ENCODE measurements at places on chromosomes 4 and X. TPM values are rescaled to one million over a fixed set of nuclear protein-coding genes. Genes with fewer than 3 reads are reported as not detected.

DNA sequence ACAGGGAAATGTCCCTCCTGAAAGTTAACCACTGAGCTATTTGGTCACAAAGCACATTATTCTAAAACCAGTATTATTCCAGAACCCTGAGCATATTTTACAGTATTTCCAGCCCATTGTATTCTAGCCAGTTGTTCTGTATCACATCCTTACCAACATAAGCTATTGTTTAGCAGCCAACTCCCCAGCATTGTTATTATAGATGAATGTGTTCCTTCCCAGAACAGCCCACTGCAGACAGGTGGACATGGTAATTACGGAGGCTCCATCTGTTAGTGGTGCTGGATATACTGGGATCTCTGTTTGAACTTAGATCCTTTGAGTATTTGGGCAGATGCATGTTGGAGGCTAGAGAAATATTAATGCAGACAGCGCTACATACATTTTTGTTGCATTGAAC, 126.1 kb downstream of the MGST2 start:
- no peaks in the 10 kb centered on the region for H3K27me3 ChIP-seq
- no peak for DNase-seq
- no peaks in the 10 kb centered on the region for H3K36me3 ChIP-seq

DNA sequence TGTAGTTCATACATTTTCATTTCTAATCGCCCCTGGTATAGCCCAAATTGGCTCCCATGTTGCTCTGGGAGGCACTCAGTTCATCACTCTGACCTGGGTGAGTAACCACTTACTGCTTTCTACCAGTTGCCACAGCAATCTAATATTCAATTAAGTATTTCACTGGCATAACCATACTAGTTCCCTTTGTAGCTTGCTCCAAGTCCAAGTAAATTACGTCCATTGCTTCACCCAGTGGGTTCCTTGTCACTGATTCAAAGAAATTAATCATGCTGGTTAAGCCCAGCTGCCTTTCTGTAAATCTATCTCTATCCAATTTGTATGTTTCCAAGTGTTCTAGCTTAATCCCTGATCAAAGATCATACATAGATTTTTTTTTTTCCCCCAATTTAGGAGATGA, 92.0 kb upstream of the CBR4 start:
- H3K4me3 ChIP-seq = no peak overlapping the region
- peak overlapping the region; percentile 19 for H3K27ac ChIP-seq
- H3K4me1 ChIP-seq = peaks cover 26% of the 10 kb centered on the region
- peaks cover 12% of the 10 kb centered on the region for H3K36me3 ChIP-seq
- no peaks in the 10 kb centered on the region for H3K27me3 ChIP-seq

DNA sequence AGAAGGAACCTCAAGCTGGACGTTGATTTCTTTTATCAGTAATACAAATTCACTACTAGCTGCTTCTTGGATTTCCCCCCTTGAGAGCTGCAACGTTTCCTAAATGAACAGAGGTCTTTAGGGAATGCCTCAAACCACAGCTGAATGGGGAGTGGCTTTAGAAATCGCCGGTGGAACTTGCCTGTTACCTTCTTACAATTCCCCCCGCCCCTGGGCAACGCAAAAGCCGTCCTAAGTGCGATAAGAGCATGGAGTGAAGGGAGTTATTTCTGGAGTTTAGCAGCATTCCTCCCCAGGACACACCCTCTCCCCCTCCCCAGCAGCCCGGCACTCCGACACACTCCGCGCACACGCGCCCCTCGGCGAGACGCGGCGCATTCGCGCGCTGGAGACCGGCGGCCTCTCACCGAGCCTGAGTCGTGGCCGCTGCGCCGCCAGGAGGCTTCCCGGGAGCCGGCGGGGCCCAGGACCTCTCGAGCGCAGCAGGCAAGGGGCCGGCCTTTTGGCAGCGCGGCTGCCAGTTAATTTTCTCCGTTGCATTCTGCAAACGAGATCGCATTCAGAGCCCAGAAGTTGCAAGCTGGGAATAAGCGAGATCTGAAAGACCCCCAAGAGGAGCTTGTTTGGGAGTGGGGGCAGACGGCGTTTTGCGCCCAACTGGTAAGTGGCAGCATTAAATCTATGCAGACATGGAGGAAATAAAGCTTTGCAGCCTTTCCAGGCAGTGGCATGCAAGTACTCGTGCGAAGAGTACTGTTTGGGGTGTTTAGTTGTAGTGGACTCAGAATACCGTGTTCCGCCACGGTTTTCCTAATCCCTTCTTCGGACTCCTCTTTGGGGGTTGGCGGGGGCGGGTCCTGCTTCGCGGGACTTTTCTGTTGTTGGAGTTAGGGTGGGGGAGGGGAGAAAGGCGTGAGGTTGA, 134.7 kb downstream of the PALLD start:
- peaks cover 50% of the 10 kb centered on the region for H3K4me1 ChIP-seq
- H3K27ac ChIP-seq = peak overlapping the region; percentile 84
- H3K4me3 ChIP-seq = peak overlapping the region; percentile 83
- DNase-seq = no peak
- no peaks in the 10 kb centered on the region for H3K36me3 ChIP-seq
- no peaks in the 10 kb centered on the region for H3K27me3 ChIP-seq

The MXRA5 gene
- total RNA-seq = 2.3 TPM

The IL15 gene
- total RNA-seq = 9.3 TPM
